NAMALWA (cell line): ENCODE measurements at places on chromosomes 4 and X.

DNA sequence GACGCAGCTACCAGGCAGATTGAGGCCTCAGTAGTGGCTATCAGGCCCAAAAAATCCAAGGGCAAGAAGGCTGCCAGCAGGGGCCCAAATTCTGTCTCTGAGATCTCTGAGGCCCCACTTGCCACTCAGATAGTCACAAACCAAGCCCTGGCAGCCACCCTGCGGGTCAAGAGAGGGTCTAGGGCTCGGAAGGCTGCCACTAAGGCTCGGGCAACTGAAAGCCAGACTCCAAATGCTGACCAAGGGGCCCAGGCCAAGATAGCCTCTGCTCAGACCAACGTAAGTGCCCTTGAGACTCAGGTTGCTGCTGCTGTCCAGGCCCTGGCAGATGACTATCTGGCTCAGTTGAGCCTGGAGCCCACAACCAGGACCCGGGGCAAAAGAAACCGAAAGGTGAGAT lies 2.8 kb downstream of the TRO start:
- no peak for DNase-seq

GRCh38 chr4:171891038-171891437 lies 77.8 kb downstream of the GALNTL6 start:
- DNase-seq: peak; percentile 11

DNA sequence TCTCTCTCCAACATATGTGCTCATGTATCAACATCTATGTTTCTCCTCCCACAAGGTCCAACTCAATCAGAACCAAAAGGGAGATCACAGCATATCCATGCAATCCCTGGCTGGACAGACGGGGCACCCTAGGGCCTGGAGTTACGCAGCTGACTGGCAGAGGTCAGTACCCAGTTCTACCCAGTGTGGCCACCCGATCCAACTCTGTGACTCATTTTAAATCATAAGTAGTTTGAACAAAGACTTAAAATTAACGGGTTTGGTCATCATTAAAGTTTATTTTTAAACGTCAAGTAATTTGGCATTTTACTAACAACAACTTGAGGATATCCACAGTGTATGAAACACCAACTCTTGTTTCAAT lies 59.5 kb downstream of the APBB2 start:
- no peak for DNase-seq

- DNase-seq: no peak
Observed at GRCh38 chr4:150579551-150580234, 2.3 kb upstream of the MAB21L2 start.

GRCh38 chr4:125762537-125762936 lies 447.8 kb downstream of the FAT4 start:
- peak; percentile 2 for DNase-seq

GRCh38 chr4:38867478-38868058 lies at the start of gene FAM114A1:
Gene FAM114A1 (plus strand): TSS chr4:38867806. CDS start chr4:38878079, 10,273 bp downstream.
- peak; percentile 22 for DNase-seq

GRCh38 chrX:72021975-72022374 lies 109.7 kb downstream of the RTL5 start:
- peak; percentile 45 for DNase-seq

DNA sequence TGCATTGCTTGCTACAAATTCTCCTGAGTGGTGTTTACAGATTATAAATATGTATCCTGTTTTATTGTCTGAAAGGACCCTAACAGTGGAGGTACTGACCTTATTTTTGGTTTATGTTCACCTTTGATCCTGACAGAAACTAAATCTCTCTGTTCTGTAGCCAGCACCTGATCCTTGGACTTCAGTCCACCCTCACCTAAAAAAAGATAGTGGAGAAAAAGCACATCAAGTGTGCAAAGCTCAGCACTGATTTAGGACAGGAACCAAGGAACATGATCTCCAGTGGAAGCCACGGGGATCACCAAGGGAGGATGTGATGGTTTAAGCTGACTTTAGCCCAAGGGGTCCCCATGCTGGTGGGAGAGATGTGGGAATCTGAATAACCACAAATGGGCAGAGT lies 22.3 kb upstream of the C4orf54 start:
- DNase-seq: no peak

GRCh38 chr4:12879496-12879895 lies 604.6 kb downstream of the RAB28 start:
- no peak for DNase-seq

DNA sequence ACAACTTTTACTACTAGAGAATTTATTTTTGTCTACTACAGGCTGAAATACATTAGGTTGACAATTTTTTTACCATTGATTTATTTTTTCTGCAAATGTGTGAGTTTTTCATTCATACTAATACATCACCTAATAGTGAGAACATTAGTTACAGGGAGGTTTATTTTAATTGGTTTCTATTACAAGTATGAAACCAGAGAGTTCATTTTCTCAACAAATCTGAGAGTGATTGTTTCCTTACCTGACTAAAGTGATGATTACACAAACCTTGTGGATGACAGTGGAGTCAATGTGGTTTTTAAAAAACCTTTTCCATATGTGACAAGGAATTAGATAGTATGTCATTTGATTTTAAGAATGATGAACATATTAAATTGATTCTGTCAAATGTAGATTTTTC lies 227.4 kb downstream of the PALLD start:
- DNase-seq: no peak

GRCh38 chr4:176548571-176548970 lies 228.8 kb downstream of the SPCS3 start:
- no peak for DNase-seq

- DNase-seq: no peak
Observed at GRCh38 chr4:105422207-105422920, 51.5 kb downstream of the PPA2 start.

- DNase-seq: no peak
Observed at GRCh38 chr4:146288193-146288592, 73.9 kb downstream of the REELD1 start.

DNA sequence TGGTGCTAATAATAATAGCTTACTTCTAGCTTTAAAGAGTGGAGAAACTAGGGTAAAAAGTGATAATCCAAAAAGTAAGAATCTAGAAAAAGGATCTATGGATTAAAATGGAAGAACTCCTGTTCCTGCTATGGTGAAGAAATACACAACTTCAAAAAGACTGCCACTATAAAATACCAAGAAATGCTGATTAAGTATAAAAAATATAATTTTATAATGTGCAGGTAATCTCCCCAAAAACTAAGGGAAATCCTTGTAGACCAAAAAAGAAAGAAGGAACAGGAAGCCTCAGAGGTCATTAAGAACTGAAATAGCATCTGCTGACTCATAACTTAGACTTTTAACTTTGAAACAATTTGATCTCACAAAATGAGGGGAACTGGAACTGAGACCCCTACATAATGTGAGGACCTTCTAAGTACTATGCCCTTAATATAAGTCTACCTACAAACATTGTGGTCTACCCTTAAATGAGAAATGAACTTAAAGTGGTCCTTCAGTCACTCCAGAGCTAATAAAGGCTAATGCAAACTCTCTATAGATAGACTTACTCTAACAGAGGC lies 50.6 kb upstream of the SRPX start:
- no peak for DNase-seq

DNA sequence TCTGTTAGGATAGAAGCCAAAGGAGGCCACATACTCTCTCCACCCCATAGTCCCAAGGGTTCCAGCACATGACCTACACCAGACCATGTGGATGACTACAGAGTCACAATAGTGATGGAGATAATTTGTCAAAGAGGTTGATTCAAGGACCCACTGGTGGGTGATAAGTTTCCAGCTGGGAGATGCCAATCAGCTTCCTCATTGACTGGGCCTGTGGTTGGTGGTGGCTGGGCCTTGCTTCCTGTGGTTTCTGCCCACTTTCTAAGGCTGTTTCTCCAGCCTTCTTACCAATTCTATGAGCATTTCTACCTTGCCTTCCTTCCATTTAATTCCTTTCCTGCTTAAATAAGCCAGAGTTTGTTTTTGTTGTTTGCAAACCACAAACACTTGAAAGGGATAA lies 95.5 kb upstream of the CPEB2 start:
- no peak for DNase-seq

GRCh38 chrX:102652031-102652688 lies 877 bp downstream of the GPRASP1 start:
- DNase-seq: no peak

DNA sequence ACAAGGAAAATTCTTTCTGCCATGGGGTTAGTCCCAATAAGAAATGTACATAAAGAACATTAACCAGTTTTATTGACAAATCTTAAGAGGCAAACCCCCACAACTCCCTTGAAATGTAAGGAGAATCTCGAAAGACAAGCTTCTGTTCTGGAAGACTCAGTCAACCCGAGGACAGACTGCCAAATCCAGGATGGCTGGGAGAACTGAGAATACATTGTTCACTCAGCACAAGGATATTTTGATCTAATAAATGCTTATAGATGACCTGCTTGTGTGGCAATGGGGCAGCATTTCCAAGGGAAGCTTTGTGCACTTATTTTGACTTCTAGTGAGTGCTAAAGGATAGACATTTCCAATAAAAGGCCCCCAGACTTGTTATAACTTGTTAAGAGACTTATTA lies 280.4 kb downstream of the DHX15 start:
- DNase-seq: no peak

DNA sequence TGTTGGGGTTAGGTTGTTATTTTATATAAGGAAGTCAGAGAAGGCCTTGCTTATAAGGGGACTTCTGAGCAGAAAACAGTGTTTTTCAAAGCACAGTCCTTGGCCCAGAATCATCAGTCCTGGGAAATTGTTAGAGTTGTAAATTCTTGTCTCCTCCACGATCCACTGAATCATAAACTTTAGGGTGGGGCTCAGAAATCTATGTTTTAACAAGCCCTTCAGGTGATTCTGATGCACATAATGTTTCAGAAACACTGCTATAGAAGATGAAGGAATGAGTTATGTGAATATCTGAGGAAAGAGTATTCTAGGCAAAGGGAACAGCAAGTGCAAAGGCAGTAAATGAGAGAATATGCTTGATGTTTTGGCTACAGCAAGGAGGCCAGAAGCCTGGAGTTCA lies 121.8 kb downstream of the COL4A6 start:
- no peak for DNase-seq

GRCh38 chr4:17690898-17691297 lies 76.5 kb downstream of the MED28 start:
- DNase-seq: no peak

DNA sequence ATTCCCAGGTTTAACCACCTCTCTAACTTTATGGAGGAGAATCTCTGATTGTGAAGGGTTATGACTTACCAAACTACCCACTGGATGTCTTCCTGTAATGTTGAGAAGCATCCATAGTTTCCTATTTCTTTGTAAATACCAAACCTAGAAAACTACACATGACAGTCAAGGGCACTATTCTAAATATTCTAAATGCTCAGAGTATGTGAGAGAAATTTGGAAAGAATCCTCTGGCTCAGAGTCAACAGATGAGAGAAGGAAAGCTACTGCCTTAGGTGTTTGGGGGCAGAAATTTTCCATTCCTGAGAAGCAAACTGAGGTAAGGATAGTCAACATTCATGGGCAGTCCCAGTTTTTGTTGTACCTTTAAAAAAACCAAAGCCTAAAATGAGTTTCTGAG lies 155.8 kb downstream of the KCNIP4 start:
- DNase-seq: no peak

DNA sequence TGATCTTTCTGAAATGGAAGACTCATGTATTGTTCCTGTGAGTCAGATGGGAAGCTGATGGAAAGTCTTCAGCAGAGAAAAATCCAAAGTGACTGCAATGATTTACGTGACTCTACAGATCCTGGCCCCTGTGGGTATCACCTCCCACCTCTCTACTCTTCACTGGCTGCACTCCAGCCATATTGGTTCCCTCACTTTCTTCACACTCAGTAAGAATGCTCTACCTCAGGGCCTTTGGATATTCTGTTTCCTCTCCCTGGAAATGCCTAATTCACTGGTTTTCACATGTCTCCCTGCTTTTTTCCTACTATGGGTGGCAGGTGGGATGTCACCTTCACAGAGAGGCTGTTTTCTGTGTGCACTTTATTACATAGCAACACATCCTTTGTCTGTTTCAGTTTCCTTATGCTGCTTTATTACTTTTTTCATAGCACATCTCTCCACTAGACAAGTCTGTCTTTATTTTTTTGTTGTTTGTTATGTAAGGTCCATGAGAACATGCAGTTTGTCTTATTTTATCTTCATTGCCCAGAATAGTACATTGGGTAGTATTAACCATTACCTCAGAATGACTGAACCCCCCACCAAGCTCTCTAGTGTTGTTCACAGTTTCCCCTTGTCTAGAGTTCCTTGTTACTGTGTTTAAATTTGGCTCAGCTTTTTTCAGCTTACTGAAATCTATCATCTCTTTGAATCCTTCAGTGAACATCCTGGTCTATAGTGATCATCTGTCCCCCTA lies 57.6 kb upstream of the CLNK start:
- no peak for DNase-seq
